A549 (cell line): ENCODE measurements at places on chromosomes 5 and 9. TPM values are rescaled to one million over a fixed set of nuclear protein-coding genes. Genes with fewer than 3 reads are reported as not detected.

DNA sequence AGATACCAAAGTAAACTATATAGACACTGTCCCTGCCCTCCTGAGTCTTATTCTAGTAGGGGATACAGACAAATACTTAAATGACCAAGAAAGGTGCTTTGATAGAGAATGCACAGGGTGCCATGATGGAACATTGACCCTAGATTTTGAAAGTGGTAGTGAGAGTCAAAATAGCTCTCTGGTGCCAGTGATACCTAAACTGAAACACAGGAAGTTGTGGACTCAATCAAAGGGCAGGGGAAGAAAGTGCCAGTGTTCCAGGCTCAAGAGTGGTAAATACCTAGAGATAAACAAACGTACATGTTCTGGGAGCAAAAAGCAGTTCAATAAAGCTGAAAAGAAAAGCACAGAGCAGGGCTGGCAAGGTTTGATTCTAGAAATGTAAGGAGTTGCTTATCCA, 267.6 kb downstream of the ISL1 start:
- DNase-seq = no peak

DNA sequence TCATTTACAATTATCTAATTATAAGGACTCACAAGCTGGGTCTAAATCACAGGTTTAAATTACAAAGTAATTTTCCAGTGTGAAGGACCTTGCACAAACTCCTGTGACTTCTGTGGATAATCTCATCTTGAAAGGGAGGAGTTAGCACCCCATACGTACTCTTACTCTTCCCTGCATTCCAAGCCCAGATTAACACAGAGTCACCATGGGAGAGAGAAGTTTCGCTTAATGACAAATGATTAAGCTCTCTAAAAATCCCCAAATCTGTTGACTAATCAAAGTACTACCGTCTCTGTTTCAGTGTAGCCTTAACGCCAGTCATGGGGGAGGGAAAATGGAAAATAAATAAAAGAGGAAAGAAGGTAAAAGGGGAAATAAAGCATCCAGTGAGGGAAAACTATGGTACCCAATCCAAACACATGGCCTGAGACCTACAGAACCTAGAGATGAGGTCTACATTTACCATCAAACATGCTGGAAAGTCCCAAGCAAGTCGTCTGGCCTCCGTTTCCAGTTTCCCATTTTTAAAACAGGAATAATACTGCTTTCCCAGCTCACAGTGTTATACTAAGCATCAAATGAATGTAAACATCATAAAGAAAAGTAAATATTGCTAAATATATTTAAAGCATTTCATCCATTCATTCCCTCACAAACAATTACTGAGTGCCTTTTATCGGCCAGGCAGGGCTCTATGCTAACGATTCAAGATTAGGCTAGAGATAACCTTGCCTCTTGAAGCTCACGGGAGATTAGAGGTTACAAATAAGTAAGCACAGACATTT, 63.2 kb downstream of the PCA3 start:
- no peak for DNase-seq

DNA sequence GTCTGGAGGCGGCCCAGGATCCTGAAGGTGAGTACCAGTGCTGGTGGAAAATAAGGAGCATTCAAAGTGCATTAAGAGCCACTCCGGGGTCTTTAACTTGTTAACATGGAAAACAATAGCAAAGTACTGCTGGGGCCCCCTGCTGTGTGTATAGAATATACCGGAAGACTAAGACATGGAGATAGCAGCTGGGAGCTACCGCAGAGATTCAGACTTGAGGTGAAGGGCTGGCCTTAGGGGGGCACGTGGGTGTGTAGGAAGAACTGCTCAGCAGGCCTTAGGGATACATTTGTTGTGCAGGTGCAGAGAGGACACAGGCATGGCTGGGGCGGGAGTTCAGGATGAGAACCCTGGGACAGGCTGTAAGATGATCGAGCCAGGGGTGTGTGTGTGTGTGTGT, 1.2 kb upstream of the DMRT1 start:
- no peak for DNase-seq

GRCh38 chr9:69583645-69584234, 88.4 kb downstream of the APBA1 start:
- DNase-seq = no peak

GRCh38 chr5:1546556-1546955, 22.8 kb upstream of the LPCAT1 start:
- no peak for DNase-seq

- no peak for DNase-seq
These were observed 128.8 kb downstream of the ROR2 start for GRCh38 chr9:91820949-91821880.

GRCh38 chr5:166499447-166500240, 1791.8 kb upstream of the WWC1 start:
- DNase-seq = no peak

DNA sequence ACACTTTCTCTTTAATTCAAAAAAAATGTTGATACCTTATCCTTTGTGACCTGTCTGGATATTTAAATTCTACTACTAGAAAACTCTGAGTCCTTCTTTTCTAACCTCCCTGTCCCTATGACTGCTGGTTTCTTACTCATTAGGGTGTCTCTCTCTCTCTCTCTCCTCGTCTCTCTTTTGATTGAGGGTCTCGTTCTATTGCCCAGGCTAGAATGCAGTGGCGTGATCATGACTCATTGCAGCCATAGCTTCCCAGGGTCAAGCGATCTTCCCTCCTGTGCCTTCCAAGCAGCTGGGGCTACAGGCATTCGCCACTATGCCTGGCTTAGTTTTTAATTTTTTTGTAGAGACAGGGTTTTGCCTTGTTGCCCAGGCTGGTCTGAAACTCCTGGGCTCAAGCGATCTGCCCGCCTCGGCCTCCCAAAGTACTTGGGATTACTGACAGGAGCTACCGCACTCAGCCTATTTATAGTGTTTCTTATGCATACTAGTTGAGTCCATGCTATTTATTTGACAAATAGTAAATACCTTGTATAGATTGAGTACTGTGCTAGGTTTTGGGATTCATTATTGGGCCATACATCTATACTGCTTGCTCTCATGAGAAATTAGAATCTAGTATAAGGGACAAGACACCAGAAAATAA, 61.9 kb downstream of the NSD1 start:
- DNase-seq = no peak

GRCh38 chr9:19875291-19875920, 86.6 kb upstream of the SLC24A2 start:
- no peak for DNase-seq

DNA sequence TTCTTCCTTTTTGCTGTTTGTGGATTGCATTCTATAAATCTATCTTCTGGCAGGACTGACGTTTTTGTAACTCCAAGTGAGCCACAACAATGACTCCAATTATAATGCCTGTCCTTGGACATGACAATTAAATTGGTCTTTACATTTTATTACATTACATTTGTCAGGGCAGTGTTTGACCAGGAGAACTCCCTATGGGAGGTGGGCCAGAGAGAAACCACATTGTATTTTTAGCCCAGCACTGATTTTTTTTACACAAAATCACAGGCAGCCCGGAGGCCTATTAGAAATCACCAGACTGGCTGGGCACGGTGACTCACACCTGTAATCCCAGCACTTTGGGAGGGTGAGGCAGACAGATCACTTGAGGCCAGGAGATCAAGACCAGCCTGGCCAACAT, 99.1 kb upstream of the SMC5 start:
- no peak for DNase-seq

- DNase-seq = no peak
These were observed 498 bp upstream of the ARHGEF37 start for GRCh38 chr5:149580808-149581191.

GRCh38 chr9:38359689-38360385, 32.7 kb upstream of the ALDH1B1 start:
- no peak for DNase-seq

DNA sequence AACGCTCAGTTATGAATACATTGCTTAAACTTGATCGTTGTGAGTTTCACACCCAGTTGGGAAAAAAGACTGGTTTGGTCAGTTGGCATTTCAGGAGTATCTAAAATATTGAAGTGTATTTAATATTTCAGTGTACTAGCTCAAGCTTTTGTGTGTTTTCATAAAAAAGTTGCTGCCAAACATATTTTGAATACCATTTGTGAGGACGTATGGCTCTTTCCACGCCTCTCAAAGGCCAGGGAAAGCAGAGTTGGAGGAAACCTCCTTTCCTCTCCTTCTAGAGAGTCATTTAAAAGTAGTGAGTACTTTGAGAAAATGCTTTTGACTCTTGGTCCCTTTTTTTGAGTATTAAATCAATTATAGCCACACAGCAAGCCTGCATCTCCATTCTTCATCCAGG, 43.2 kb upstream of the ANKRD33B start:
- DNase-seq = no peak

- peak; percentile 25 for DNase-seq
These were observed 288.7 kb downstream of the FBXL17 start for GRCh38 chr5:108093186-108093585.

DNA sequence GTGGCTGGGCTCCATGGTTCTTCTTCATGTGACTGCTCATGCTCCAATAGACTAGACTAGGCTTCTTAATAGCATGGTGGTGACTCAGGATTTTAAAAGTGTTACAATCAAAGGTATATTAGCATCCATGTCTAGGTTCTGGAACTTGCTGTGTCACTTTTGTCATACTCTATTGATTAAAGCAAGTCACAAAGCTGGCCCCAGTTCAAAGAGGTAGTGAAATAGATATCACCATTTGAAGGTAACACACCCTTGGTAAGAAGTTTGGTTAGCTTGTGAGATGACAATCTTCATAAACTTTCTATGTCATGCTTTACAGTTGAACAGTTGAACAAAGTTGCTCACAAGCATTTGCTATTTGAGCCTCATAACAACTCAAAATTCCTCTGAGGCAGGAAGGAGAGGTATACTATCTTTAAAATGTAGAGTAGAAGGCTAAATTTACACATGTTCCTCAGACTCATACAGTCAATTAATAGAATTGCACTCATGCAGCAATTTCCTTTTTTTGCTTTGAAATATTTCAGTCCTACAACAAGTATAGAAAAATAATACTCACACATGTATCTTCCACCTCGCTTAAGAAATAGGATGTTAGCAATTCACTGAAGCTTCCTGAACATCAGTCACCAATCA, 56.8 kb upstream of the TMEM252 start:
- DNase-seq = no peak

- DNase-seq = no peak
These were observed 125.2 kb downstream of the WDR41 start for GRCh38 chr5:77366717-77367500.

DNA sequence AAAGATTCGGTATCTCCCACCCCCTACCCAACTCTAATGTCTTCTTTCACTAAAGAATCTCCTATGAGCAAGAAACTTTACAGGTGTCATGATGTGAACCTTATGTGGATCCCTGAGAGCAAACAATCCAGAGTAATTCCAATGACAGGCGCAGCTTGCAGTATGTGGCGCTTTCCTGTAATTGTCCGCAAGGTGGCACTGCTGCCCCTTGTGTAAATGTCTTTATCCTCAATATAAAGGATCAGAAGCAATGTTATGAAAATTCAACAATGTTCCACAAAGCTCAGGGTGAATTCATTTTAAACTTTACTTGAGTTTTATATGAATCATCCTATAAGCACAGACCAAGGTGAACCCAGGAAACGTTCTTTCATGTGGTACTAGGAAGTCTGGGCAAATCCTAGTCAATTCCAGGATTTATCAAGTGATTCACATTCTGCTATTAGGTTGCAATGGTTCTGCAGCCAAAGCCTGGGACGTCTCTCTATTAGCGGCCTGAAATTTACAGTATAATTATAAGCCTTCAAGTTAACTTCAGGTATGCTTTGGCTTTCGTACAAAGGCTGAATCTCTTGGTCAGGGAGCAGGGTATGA, 113.7 kb downstream of the TRPM6 start:
- peak; percentile 81 for DNase-seq

GRCh38 chr9:123339666-123340510, 16.1 kb upstream of the CRB2 start:
- no peak for DNase-seq

GRCh38 chr9:17555362-17556054, 23.4 kb upstream of the SH3GL2 start:
- no peak for DNase-seq

- DNase-seq = no peak
These were observed 141.3 kb downstream of the MAN2A1 start for GRCh38 chr5:109830955-109831502.

- no peak for DNase-seq
These were observed 40.0 kb downstream of the SLC44A1 start for GRCh38 chr9:105284463-105284862.

- DNase-seq = peak; percentile 93
These were observed 1.1 kb downstream of the LURAP1L start for GRCh38 chr9:12775679-12776512.

- no peak for DNase-seq
These were observed 213.5 kb downstream of the PJA2 start for GRCh38 chr5:109196087-109196822.

- no peak for DNase-seq
These were observed 361.3 kb downstream of the PTPRD start for GRCh38 chr9:10251490-10251889.

GRCh38 chr5:56950626-56951125, 1.2 kb downstream of the MIER3 start:
- DNase-seq = peak; percentile 58

DNA sequence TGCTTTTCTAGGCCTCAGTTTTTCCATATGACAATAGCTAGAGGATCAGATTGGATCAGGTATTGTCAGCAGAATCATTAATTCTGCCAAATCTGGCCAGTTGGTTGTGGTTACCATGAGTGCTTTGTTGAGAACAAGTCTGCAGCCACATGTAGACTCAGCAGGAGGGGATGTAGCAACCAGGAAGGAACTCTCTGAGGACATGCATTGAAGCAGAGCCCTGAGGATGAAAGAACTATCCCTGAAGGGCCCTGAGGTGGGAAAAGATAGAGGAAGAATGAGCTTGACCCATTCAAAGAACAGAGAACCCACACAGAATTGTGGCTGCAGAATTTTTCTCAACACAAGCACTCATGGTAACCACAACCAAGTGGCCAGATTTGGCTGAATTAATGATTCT, 60.1 kb upstream of the AFAP1L1 start:
- no peak for DNase-seq

Gene PAEP
- polyA plus RNA-seq = not detected in 3 replicates

Gene PDE8B
- polyA plus RNA-seq = 2.8 to 4.0 TPM (median 2.9 TPM) in 3 replicates

Gene MSX2
- 2.0 to 2.6 TPM (median 2.6 TPM) in 3 replicates for polyA plus RNA-seq

Gene PCDHGA3
- polyA plus RNA-seq = not detected in 3 replicates

Gene ERAP2
- 0.96 to 1.5 TPM (median 1.0 TPM) in 3 replicates for polyA plus RNA-seq

Gene C5orf52
- polyA plus RNA-seq = not detected in 3 replicates

Gene CAMK4
- 0.18 TPM in 1 of 3 replicates, not detected in the others for polyA plus RNA-seq

Gene LCN9
- not detected in 3 replicates for polyA plus RNA-seq

Gene HOMER1
- 6.0 to 8.1 TPM (median 6.3 TPM) in 3 replicates for polyA plus RNA-seq

Gene ADGRD2
- polyA plus RNA-seq = not detected in 3 replicates

Gene PCDHA13
- not detected in 3 replicates for polyA plus RNA-seq

Gene TGFBR1
- polyA plus RNA-seq = 18.3 to 25.8 TPM (median 25.4 TPM) in 3 replicates

Gene SPAAR
- not detected in 3 replicates for polyA plus RNA-seq
